ENCODE measurements at places on chromosomes 6 and 20.

- DNase-seq = peak; percentile 3
Measured at GRCh38 chr6:150567380-150567779, 32.3 kb upstream of the PLEKHG1 start.

DNA sequence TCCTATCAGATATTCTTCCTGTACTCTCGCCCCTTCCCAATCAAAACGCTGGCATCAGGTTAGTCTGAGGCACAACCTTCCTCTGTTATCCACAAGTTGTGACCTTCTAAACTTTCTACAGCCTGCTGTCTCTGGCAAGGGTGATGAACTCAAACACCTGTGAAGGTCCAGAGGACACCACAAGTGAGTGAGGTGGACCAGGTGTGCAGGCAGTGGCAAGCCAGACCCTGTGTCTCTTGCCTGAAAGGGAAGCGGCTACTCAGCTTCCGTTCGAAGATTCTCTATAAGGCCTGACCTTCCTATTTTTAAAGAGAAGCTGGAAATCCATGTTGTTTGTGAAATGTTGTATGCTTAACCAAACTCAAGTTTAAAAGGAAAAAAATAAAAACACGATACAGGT, 36.8 kb downstream of the GCM1 start:
- no peak for DNase-seq

DNA sequence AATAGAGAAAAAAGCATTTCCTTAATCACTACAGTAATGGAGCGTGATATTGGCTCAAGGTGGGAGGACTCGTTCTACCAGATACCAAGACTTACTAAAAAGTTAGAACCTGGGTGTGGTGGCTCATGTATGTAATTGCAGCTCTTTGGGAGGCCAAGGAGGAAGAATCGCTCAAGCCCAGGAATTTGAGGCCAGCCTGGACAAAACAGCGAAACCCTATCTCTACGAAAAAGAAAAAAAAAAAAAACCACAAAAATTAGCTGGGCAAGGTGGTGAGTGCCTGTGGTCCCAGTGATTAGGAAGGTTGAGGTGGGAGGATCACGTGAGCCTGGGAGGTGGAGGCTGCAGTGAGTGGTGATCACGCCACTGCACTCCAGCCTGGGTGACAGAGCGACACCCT, 24.0 kb upstream of the ATRN start:
- no peak for DNase-seq

DNA sequence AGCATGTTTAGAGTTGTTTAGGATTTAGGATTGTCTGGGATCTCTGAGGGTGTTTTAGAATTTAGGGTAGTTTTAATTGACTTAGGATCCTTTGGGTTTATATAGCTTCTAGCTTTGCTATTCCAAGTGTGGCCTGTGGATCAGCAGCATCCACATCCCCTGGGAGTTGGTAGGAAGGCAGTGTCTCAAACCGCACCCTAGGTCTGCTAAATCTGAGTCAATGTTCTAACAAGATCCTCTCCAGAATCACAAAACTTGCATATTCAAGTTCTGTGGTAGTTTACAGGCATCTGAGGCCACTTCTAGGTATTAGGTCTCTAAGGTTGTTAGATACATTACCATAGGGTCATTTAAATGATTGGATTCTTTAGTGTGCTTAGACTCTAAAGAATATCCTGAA, 48.3 kb downstream of the PRND start:
- DNase-seq = no peak

- DNase-seq = no peak
Measured at GRCh38 chr6:105177556-105177955, 2.3 kb downstream of the POPDC3 start.

GRCh38 chr6:155089746-155090145, 94.6 kb downstream of the TIAM2 start:
- DNase-seq = no peak

- no peak for DNase-seq
Measured at GRCh38 chr6:158805698-158806377, 13.3 kb downstream of the EZR start.

DNA sequence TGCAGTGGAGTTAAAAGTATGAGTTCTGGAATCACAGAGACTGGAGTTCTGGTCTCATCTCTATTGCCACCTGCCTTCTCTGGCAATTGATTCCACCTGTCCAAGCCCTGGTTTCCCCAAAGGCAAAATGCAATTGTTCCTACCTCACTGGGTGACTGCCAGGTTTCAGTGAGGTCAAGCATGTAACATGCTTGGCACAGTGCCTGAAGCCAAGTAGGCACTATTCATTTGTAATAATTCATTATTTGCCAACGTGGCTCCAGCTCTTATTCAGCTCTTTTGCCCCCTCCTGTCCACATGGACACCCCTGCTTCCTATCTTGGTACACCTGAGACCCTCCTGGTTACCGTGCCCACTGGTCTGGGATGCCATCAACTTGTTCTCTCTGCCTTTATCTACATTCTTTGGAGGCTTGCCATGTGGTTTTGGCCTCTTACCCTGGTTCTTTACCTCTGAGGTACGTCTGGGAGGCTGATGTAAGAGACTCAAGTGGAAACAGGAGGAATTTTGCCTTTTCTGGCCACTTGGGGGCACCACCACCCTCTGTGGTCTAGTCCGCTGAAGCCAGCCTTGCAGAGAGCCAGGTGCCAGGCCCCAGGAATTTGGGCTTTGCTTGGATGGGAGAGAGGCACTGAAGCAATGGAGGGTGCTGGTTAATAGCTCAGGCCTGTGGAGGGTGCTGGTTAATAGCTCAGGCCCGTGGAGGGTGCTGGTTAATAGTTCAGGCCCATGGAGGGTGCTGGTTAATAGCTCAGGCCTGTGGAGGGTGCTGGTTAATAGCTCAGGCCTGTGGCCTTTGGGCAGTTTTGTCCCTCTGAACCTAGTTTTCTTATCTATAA, 1.7 kb downstream of the KCNK15 start:
- DNase-seq = no peak

GRCh38 chr6:133243723-133244305, 2.7 kb downstream of the EYA4 start:
- DNase-seq = no peak

GRCh38 chr6:22343864-22344263, 47.0 kb upstream of the PRL start:
- no peak for DNase-seq

GRCh38 chr6:107192830-107193229, 77.5 kb upstream of the BEND3 start:
- DNase-seq = no peak

- DNase-seq = no peak
Measured at GRCh38 chr6:161836643-161837448, 563.0 kb upstream of the AGPAT4 start.

DNA sequence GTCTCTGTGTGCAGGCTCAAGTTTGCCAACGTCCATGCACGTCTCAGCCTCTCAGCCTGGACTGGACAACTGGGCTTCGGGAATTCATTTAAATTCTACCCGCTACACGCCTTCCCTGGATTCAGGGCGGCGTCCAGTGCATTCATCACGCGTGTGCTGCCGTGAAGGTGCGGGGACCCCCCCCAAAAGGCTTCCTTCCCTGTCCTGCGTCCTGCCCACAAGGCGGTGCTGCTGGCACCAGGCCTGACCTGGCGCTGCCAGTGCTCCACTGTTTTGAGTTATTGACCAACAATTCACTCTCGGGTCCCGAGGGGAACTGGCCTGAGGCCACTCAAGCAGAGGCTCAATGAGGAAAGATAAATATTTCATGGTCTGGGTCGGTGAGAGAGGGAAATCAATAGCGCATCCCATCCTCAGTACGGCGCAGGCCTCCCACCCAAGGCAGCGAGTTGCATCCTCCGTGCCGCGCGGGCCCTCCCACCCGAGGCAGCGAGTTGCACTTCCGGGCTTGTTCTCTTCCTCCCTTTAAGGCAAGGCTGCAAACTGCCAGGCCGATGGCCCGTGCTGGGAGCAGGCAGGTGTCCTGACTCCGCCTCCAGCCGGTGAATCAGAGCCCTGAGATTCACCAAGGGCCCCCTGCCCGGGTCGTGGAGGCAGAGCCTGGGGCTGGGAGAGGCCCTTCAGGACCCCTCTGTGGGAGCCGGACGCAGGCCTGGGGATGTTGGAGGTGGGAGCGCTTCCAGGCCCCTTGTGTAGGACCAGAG, 22.8 kb upstream of the BHLHE23 start:
- no peak for DNase-seq

GRCh38 chr6:116932496-116932895, 55.5 kb downstream of the RFX6 start:
- no peak for DNase-seq

DNA sequence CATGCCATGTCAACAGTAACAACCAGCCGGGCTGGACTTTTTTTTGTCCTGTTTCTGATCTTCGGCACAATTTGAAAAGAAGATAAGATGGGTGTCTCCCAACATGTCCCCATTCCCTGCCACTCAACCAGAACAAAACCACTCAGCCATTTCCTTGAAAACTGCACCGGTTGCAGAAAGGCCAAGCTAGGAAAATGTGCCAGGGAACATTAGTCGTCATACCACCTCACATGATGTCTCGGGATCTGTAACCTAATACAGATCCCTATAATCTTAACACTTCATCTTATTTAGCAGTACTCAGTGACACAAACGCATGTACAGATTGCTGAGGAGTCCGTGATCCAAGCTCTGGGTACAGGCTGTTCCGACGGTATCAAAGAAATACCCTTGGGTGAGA, 46.5 kb downstream of the ALDH8A1 start:
- DNase-seq = no peak

DNA sequence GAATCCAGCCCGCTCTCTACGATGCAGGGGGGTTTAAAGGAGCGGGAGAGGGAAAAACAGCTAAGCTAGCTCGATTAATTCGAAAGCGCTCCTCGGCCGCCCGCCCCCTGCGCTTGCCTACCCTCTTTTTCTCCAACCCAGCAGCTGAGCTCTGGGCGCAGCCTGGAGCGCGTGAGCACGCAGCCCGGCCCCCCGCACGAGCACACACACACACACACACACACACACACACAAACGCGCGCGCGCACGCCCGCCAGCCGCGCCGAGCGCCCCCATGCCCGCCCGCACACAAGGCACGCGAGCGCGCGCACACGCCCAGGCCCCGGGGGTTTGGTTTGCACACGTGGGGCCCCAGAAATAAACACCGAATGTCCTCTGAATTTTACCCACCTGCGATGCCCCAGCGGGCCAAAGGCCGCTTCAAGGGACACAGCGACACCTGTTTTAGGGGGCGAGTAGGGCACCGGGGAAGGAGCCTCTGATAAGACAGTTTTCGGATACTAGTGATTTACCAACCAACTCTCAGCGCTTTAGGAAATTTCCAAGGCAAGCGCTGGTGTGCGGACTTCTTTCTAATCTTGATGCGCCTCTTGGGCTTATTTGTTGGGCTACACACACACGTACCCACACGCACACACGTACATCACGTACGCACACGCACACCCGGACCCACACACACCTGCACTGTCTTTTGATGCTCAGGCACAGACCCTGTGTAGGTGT, 802 bp upstream of the NRN1 start:
- no peak for DNase-seq

DNA sequence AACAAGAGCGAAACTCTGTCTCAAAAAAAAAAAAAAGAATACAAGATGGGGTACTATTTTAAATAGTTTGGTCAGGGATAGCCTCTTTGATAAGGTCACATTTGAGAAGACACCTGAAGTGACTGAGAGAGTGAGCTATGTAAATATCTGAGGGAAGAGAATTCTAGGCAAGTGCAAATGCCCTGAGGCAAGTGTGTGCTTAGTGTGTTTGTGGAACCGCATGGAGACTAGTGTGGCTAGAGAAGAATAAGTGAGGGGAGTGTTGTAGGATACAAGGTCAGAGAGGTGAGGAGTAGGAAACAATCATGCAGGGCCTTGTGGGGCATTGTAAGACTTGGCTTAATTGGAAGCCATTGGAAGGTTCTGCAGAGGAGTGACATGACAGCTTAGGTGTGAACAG, 3.4 kb downstream of the RSPH9 start:
- no peak for DNase-seq

DNA sequence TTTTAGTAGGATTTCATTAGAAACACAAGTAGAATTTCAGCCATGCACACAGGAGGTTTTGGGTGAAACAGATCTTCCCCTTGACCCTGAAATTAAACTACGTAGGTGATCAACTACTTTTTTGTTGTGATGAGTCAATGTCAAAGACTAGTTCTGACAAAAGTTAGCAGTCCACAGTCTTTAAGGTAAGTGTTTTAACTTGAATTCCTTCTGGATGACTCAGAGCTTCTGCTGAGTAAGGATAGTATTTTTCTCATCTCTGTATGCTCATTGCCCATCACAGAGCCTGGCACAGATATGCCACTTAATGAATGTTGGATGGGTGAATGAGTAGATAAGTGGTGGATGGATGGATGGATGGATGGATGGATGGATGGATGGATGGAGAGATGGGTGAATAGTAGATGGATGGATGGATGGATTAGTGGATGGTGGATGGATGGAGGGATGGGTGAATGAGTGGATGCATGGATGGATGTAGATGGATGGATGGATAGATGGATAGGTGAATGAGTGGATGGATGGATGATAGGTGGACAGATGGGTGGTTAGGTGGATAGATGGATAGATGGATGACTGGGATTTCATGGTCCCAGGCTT, 165.3 kb downstream of the ZMYND8 start:
- no peak for DNase-seq

DNA sequence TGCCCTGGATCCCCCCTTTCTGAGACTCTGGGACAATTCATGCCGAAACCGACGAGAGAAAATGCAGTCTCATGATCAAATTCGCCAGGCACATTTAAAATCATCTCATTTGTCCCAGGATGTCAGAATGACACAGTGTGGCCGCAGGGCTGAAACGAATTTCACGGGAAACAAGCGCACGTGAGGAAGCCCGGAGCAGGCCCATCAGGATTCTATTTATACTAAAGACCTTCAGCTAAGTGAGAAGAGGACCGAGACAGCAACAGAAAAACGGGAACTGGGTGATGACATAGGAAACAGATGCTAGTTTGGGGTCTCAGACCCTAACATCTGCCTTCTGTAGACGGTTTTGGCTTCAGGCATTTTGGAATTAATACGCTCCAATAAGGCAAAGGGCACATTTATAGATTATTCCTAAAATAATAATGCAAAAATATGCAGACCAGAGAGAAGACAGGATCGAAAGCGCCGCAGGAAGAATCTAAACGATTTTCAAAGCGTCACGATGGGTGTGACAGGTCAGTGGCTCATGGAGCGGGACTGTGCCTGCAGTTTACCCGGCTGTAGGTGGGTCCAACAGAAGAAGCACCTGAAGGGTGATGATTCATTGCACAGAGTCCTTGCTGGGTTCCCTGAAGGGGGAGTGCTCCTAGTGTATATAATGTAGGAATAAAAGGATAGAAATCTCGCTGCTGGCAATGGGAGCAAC, 80.8 kb upstream of the MPC1 start:
- no peak for DNase-seq

- no peak for DNase-seq
Measured at GRCh38 chr6:43869079-43869710, 99.2 kb downstream of the VEGFA start.

- no peak for DNase-seq
Measured at GRCh38 chr20:60759651-60760050, 492.4 kb upstream of the CDH4 start.

- no peak for DNase-seq
Measured at GRCh38 chr6:163324688-163325389, 89.7 kb upstream of the QKI start.
